Activated CD4-positive, alpha-beta T cell treated with anti-CD3 and anti-CD28 coated beads for 4 hours (primary cell): ENCODE measurements at places on chromosomes 12 and 14.
A peak's percentile ranks its signal among the peaks of the same experiment; 100 is the strongest.

DNA sequence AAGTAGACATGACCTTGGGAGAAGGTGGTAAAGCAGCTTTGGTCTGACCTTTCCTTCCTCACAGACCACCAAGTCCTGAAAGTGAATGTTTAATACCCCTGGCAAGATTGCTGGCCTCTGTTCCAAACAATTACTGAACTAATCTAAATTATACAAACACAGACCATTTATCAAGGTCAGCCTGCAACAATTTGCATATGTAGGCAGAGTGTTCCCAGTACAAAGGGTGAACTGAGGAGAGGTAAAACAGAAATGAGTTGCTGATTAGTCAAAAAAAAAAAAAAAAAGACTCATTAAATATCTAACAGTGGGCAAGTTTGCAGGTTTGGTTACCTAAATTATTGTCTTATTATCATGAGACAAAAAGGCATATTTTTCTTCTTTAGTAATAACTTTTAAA, 506.5 kb downstream of the TMEM117 start:
- DNase-seq = no peak

- DNase-seq = no peak
These were observed 139.2 kb downstream of the SLC2A13 start for GRCh38 chr12:39966721-39967120.

GRCh38 chr14:105414456-105415371, 4.9 kb upstream of the MTA1 start:
- peak; percentile 59 for DNase-seq

- no peak for DNase-seq
These were observed 64.7 kb upstream of the KRAS start for GRCh38 chr12:25315388-25315787.

GRCh38 chr14:73249564-73250316, 12.4 kb downstream of the PAPLN start:
- DNase-seq = no peak

- DNase-seq = no peak
These were observed 205.8 kb upstream of the EEA1 start for GRCh38 chr12:93134893-93135285.

DNA sequence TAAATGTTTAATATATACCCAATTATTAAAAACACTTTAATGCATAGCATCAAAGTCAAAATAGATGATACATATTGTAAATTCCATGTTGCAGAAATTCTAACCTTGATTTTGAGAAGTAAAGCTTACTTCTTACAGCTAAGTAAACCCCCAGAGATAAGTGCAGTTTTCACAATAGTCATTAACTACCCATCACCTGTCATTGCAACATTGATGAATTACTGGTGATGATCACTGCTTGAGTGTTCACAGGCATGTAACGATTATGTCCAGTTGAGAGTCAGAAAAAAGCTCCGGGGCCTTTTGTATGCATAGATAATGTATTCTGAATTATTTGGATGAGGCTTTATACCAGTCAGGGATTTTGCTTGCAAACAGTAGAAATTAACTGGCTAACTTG, 67.7 kb downstream of the ZNF664 start:
- DNase-seq = no peak

DNA sequence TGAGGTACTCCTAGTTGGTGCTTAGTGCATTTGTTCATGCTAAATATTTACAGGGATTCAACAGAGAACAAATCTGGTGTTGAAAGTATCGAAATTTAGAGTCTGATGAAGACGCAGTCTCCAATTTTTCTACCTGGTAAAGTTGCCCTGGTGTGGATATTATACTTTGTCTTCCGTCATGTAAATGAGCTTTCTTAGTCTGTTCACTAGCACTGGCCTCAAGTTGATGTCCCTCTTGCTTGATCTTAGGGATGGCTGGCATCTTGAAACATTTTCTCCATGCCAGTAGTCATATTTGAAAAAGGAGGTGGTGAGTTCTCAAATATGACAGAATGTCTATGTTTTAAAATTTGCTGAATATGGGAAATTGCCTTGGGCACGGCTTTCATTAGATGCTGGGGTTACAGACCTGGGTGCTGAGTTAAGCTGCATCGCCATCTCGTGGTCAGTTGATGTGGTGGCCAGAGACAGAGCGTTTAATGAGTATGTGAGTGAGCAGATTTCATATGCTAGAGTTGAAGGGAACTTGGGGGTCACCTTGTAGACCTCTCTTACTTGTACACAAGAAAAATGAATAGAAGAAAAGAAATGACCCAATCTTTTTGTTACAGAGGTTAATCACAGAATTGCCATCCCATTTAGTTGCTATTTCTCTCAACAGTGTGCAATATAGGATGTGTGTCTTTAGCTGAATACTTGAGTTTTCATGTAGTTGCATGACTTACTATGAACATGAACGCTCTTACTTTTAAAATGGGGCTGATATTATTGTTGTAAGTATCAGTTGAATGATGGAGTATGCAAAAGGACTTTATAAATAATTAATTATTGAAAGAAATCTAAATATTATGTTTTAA, 172.8 kb upstream of the DCN start:
- peak; percentile 24 for DNase-seq

DNA sequence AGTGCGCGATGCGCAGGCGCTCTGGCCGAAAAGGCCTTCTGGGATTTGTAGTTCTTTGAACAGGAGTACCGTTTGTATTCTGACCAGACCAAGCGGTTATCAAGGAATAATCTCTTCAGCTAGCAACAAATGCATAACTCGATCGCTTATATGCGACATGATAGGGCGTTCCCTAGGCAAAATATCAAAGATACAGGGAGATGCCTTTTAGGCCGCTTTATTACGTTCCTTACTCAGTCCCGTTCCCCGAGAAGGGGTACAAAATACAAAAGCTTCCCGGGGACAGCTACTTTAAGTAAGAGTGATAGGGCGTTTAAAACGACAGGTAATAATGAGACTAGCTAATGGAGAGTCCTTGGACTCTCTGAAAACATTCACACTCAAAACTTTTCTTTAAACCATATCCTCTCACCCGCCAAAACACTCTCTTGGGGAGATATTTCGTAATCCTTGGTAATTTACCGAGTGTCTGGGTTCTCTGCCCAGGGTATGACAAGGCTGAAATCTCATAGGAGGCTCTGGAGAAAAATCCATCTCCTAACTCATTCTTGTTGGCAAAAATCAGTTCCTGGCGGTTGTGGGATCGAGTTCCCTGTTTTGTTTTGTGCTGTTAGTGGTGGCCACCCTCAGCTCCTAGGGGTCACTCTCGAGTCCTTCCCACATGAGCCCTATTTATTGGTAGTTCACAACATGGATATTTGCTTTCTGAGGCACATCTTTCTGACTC, 412 bp upstream of the SNW1 start:
- DNase-seq = no peak

GRCh38 chr12:65649126-65649525, 175.2 kb upstream of the HMGA2 start:
- no peak for DNase-seq
